A549 (cell line): ENCODE measurements at places on chromosomes 6 and 20.

GRCh38 chr6:101259505-101259904 is 134.0 kb upstream of the GRIK2 start:
- DNase-seq, result no peak

DNA sequence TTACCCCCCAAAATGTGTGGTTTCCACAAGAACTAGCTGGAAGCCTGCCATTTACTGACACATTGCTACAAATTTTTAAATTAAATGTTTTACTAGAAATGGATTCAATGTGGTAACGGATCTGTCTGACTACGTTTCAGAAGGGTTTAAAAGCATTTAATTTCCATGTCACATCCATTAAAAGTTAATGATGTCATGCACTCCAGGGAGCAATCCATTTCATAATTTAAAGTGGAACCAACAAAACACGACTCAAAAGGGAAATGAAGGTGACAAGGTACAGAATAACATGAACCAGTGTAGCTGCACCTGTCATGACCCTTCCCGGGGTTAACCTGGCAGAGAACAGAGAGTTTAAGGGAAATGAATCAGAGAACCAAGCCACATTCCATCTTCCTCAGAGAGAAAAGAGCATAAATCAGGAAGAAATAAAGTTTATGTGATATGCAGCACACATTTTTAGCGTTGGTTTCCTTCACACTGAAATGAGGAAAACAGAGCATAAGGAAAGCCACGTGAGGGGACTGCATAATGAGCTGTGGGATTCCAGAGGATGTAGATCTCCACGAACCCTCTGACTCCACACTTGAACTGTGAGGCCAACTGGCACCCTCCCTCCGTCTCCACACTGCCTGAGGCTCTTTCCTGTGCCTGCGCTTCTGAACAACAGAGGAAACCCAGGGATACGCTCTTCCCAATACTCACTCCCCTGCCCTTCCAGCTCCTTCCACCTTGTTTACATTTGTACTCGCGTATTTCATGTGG is 170.3 kb upstream of the AHI1 start:
- peak; percentile 4 for DNase-seq

GRCh38 chr20:4111440-4112411 is 96.4 kb upstream of the RNF24 start:
- no peak for DNase-seq

GRCh38 chr20:43722153-43722505 is 4.7 kb downstream of the GTSF1L start:
- no peak for DNase-seq

DNA sequence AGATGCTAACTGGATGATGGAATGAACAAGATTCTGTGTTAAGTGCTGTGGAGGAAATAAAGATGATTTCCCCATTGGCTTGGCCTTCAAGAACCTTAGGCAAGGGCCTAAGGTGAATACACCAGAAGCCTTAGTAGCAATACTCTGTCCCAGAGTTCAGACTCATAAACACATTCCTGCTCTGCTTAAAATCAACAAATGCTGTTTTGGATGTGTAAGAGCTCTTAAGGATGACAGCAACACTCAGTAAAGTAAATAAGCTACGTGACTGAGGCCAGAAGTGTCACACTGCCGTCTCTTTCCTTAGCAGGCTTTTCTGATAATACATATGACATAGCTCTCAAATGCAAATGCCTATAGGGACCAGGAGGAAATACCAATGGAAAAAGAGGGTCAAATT is 90.6 kb downstream of the EYA2 start:
- peak; percentile 31 for DNase-seq
